ENCODE measurements at places on chromosomes 7 and 10. TPM values are rescaled to one million over a fixed set of nuclear protein-coding genes. Genes with fewer than 3 reads are reported as not detected.

DNA sequence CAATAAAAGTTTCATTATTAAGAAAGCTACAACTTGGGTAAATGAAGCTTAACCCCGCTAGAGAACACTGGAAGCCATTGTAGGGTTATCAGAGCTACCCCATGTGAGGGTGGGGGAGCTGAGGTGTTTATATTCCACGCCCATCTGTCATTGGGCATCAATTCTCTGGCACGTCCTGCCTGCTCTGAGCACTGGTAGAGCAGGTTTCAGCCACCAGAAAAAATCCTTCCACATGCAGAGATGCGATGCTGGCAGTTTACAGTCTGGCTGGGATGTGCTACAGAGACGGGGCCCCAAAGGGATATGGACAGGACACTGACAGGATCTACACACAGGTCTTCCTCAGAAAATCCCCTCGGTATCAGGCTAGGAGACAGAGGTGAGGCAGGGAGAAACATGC, 15.9 kb upstream of the RAPGEF5 start:
- DNase-seq = no peak

GRCh38 chr7:37220664-37221063, 228.0 kb downstream of the ELMO1 start:
- DNase-seq = no peak

DNA sequence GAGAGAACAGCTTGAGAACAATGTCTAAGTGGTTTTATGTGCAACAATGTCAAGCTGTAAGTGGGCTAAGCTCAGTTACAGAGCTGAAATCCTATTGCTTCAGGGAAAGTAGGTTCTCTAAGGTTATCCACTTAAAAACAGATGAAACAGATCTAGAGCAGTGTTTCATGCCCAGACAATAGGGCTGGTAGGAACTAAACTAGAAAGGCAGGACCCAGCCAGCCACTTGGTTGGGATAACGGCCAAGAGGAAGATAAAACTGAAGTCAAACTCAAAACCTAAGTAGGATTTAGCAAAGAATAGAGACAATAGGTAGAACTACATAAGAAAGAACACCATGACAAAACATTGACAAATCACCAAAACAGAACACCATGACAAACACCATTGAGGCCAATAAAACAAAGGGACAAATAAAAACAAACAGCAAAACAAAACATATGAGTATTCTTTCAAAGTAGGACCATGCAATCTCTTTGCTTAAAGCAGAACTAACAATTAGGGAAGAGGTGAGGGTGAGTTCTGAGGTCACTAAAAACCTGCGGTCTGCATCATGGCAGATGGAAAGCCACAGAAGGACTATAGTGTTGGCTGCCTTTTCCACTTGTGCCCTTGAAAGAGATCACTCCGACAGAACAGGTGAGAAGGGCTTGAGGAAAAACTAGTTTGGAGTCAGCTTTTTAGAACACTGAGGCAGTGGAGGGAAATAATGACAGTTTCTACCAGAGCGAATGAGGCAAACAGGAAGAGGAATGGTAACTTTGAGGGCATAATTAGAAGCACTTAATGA, 81.0 kb downstream of the HGF start:
- DNase-seq = no peak

- DNase-seq = no peak
These were observed 146.2 kb downstream of the ARHGAP22 start for GRCh38 chr10:48458662-48459048.

- no peak for DNase-seq
These were observed 72.5 kb downstream of the C10orf90 start for GRCh38 chr10:126598009-126598408.

DNA sequence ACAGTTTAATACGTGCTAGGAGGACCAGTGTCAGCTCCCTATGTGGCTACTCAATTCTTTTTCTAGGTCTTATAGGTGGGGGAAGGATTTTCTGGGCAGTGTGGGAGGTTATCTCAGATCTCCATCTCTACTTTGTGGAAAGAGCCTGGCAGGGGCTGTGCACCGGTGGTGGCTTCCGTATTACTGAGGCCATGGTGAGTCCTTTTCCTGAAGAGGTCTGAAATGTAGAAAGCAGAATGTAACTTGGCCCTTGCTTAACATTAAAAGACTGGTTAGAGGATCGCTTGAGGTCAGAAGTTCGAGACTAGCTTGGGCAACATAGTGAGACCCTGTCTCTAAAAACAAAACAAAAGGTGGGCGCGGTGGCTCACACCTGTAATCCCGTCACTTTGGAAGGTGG, 2.7 kb upstream of the TPST1 start:
- no peak for DNase-seq

DNA sequence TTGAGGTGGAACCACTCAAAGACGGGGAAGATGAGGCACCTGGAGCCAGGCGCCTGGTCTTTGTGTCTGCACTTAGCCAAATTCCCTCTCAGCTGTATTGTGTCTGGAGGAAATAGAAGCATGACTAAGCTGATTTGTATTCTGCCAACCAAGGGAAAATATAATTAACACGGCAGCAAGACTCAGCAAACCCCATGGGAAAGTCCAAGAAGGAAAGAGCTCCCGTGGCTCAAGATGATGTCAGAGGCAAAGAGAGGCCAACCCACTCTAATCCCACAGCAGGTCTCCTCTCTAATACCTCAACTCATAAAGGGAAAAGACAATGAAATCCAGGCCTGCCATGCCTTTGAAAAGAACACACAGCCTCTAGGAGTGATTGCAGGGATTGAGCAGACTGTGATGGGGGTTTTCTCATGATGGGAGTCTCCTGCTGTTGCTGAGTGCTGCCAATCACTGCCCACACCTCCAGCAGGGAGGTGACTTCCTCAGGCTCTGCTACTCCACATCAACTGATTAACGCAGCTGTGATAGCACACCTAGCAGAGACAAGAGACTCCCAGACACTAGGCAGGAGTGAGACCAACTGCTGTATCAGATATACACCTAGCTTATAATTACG, 255.5 kb upstream of the C7orf33 start:
- DNase-seq = no peak

DNA sequence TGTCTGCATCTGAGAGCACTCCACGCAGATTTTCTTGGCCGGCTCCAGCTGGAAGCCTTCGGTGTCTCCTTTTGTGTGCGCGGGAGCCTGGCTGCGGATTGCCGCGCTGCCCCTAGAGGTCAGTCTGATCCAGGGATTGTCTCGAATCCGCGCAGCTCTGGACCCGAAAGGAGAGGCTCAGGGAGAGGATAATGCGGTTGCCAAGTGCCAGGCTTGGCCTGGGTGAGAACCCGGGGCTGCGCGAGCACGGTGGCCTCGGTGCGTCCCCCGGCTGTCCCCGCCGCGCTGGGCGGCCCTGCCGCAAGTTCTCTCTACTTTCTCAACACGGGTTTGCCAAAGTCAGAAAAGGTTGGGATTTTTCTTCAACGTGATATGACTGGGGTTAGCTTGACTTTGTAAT, 140.9 kb downstream of the ADCYAP1R1 start:
- DNase-seq = peak; percentile 38

MYL10 gene
- not detected for polyA plus RNA-seq

ADGRA1 gene
- polyA plus RNA-seq = not detected

SFRP5 gene
- 1.9 TPM for polyA plus RNA-seq

Data from heart right ventricle (tissue), 16 donors.